Activated CD4-positive, alpha-beta T cell treated with anti-CD3 and anti-CD28 coated beads for 24 hours (primary cell): ENCODE measurements at places on chromosomes 11 and 22.

DNA sequence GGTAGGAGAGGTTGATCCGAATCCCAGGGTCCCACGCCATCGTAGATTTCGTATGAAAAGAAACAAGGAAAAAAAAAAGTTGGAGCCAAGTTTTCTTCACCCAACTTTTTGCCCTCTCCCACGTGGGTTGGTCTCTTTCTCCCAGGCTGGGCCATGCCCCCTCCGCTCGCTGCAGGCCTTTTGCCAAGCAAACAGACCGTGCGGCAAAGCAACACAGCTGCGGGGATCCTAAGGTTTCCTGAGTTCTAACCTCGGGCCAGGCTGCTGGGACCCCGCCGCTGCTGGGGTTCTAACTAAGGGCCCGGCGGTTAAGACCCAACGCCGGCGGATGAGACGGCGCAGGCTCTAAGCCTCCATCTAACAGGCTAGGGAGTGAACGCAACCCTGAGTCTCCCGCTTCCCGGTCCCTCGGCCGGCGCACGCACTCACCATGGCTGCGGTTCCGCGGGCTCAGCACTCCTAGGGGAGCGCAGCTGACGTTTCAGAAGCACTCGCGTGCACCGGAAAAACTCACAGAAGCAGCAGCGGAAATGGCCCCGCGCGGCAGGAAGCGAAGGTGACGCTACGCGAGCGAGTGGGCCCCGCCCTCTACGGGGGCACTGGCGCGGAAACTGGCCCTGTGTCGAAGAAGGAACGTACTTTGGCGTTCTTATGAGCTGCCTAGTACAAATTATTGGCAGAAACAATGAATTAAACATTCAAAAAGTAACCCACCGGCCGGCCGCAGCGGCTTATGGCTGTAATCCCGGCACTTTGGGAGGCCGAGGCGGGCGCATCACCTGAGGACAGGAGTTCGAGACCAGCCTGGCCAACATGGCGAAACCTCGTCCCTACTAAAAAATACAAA, at the start of gene SNU13:
Gene SNU13 (minus strand): TSS at position 503 of the 847 bp plus-strand sequence. CDS start 71 bp downstream, at position 432.
- peak; percentile 83 for DNase-seq

GRCh38 chr11:69022260-69022659, 9.2 kb upstream of the MRGPRF start:
- no peak for DNase-seq

GRCh38 chr22:17471886-17472535, 91.3 kb upstream of the SLC25A18 start:
- DNase-seq, result no peak

DNA sequence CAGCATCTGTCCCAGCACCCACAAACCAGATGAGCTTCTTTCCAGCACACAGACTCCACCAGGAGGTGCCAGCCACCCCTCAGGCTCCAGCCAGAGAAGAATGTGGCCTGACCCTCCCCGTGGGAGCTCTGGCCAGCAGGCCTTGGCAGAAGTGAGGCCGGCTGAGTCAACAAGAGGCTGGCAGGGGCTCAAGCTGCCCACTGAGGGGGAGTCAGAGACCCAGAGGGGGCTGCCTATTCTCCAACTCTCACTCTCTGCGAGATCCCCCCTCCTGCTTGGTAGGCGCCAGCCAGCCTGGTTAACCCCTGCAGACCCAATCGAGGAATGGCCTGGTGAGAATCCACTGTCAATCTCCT, 10.6 kb upstream of the CDC42EP1 start:
- no peak for DNase-seq

GRCh38 chr22:31448382-31448781, 41.3 kb downstream of the EIF4ENIF1 start:
- no peak for DNase-seq

DNA sequence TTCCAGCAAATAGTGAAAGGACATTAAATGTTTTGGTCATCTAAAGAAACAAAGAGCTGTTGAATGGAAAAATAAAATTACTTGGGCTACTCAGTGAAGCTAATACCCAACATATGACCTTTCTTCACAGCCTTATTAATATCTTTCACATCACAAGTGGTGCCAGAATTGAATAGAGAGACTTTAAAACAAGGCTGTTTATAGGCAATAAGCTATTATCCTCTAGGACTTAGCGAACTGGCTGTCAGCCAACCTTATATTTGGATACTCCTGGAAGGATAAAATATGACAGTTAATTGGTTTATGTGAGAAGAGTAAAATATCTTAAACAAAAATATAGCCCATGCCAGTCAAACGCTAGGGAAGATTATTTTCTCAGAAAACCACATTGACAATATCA, 225.5 kb upstream of the BLID start:
- no peak for DNase-seq

GRCh38 chr22:41883400-41883799, 31.5 kb downstream of the SHISA8 start:
- no peak for DNase-seq

- no peak for DNase-seq
These were observed 188.4 kb downstream of the SOX6 start for GRCh38 chr11:16167706-16168487.

- DNase-seq, result no peak
These were observed 353.7 kb downstream of the MIAT start for GRCh38 chr22:27011133-27011532.

GRCh38 chr11:128929468-128929867, 13.2 kb downstream of the TP53AIP1 start:
- DNase-seq, result no peak

GRCh38 chr22:36565159-36565507, 36.2 kb upstream of the EIF3D start:
- no peak for DNase-seq

GRCh38 chr11:70076461-70076931, 1.6 kb upstream of the ANO1 start:
- no peak for DNase-seq

DNA sequence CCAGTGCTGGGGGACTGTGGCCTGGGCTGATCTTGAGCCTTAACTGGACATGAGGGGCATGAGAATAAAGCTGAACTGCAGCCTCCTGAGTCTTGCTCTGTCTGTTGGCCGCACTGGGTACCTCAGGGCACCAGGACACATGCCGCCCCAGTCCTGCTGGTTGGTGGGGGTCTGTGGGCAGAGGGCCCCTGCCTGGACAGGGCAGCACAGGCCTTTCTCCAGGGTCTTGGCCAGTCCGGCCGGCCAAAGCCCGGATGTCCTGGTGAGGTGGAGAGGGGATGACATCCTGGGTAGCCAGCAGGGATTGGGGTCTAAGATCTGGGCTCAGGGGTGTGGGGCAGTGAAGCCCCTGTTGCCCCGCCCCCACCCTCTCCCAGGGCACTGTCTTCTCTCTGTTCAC, 1.5 kb upstream of the RPS6KA4 start:
- DNase-seq, result no peak

GRCh38 chr11:134837887-134838232, 425.8 kb upstream of the B3GAT1 start:
- no peak for DNase-seq

DNA sequence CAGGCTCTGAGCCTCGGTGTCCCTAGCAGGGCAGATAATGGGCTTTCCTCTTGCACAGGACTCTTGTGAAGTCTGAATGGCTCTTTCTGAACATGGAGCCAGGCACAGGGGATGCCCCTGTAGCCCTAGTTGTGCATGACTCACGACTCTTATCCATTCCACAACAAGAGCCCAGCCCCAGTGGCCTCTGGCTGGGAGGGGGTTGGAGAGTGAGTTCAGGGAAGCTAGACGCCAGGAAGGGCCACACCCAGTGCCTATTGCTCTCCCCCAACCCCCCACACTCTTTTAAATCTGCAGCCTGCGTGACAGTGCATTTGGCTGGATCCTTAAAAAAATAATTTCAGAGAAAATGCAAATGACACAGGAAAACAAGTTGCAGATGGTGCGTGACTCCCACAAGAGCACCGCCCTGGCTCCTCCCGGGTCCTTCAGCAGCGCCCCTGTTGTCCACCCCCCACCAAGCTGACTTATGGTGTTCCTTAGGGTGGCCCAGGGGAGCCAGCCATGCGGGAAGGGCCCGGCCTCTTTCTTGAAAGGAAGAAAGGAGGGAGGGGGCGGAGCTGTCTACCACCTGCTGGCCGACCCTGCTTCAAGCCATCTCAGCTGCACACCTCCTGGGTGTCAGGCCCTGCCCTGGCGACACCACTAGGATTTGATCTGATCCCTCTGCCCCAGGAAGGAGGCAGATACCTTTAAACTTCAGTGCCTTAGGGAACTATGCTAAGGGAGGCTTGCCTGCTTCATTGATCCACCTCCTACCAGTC, 74.7 kb downstream of the MN1 start:
- DNase-seq, result no peak

DNA sequence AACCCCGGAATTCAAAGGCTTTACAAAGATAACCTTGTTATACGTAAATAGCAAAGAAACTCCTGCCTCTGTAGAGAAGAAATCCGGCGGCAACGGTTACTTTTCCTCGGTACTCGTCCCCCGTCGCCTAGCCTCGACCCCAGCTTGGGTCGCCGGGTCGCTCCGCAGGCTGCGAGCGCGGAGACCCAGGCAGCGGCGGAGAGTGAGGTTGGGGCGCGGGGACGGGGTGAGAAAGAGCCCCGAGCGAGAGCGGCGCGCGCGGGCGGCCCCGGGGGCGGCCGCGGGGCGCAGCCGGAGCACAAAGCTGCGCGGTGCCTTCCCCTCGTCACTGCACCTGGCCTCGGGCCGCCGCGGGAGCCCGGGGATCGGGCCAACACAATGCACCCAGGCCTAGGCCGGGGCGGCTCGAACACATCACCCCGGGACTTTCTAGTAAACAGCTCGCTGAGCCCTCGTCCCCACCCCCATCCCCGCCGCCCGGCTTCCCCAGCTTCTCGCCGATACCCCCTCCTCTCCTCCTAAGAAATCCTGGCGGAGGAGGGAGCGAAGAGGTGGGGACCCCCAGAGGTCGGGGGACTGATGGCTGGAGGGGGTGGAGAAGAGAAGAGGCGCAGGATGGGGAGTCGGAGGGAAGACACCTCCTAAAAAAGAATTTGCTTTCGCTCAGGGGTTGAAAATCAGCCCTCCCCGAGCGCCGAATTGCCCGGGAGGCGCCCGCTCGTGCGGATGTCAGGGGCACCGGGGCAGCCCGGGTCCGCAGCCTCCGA, 845 bp downstream of the MPPED2 start:
- no peak for DNase-seq
